Omental fat pad (tissue), 4 donors: ENCODE measurements at places on chromosomes 5 and 9.

DNA sequence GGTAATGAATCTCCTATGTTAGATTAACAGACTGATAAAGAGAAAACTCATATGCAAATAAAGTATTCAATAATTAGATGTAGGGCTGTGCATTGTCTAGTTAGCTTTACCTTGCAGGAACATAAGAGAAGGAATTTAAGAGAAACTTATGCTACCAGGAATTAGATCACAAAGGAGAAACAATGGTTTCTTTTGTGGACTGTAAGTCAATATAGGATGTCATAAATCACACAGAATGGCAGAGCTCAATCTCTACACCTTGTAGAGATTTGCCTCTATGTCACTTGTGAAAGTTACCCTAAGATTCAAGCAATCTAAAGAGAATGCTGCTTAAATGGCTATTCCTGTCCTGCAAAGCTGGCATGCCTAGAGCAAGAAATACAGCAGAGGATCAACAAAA, 26.0 kb downstream of the SLCO4C1 start:
- no peak for DNase-seq

DNA sequence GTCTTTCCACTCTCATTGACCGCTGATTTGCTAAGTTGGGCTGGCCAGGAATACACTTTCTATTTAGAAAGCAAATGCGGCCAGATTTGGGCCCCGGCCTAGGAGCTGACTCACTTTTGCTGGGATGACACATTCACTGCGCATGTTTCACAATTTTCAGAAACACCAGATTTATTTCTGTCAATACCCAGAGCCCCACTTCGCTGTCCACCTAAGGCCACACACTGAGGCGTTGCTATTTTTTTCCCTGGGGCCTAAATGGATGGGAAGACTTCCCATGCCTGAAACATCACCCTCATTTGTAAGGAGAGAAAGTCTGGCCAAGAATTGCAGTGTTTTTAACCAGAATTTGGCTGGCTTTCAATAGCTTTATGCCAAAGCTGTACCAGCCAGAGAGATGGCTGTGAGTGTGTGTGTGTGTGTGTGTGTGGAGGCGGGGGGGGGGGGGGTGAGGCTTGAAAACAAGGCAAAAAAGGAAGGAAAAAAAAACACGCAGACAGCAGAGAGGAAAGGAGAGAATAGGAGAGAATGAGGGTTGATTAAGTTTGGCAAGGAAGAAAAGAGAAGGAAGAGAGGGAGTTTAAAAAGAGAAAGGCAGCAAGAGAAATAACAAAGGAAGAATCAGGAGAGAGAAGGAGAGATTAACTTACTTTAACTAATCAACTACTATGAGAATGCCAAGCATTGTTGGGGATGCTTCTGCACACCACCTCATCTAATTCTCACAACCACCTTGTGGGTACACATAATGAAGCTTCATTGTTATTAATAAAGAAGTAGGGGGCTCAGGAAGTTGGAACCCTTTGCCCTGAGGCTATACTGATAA, 261.4 kb upstream of the KLF4 start:
- no peak for DNase-seq

GRCh38 chr5:78984439-78985115, 533 bp downstream of the ARSB start:
- peak; percentile 60 for DNase-seq

GRCh38 chr9:16623989-16624743, 246.3 kb downstream of the BNC2 start:
- DNase-seq: no peak

DNA sequence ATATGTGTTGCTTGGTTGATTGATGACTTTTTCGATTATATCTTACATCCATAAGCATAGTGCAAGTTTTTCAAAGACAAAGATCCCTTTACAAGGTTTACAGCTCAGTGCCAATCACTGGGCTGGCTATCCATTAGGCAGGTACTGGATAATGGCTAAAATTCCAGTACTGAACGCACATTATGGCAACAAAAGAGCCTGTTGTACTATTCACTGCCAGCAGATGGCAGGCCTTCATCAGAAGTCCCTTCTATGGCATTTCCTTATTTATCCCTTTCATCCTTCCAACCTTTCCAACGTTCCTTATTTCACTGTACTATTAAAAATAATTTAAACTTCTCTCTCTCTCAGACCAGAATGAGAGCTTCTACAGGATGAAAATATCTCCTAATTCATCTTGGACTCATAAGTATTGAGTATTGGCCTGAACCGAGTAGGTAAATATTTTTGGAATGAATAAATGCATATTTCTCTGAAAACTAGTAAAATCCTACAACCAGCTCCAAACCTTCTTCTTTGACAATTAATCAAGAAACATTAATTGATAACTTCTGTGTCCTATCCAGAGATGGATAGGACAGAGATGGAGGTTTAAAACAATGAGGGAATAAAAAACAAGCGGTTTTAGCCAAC, 6.7 kb upstream of the WNT8A start:
- DNase-seq: peak; percentile 66

DNA sequence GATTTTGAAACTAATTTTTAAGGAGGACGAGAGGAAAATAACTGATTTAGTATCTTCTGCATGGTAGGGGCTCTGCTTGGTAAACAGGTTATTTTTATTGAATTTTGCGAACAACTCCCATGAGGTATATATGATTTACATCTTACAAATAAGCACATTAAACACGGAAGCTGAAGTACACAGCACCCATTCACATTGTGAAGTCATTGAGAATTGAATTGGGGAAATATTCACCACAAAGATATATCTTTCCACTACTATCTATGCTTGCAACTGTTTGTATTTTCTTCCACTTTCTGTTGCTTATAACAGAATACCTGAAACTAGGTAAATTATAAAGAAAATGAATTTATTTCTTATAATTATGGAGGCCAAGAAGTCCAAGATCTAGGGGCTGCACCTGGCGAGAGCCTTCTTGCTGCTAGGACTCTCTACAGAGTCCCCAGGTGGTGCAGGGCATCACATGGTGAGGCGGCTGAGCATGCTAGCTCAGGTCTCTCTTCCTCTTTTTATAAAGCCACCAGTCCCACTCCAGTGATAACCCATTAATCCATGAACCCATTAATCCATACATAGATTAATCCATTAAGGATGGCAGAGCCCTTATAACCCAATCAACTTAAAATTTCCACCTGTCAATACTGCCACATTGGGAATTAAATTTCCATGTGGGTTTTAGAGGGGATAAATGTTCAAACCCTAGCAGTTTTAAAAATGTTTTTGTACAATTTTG, 79.0 kb upstream of the ZNF608 start:
- DNase-seq: no peak

DNA sequence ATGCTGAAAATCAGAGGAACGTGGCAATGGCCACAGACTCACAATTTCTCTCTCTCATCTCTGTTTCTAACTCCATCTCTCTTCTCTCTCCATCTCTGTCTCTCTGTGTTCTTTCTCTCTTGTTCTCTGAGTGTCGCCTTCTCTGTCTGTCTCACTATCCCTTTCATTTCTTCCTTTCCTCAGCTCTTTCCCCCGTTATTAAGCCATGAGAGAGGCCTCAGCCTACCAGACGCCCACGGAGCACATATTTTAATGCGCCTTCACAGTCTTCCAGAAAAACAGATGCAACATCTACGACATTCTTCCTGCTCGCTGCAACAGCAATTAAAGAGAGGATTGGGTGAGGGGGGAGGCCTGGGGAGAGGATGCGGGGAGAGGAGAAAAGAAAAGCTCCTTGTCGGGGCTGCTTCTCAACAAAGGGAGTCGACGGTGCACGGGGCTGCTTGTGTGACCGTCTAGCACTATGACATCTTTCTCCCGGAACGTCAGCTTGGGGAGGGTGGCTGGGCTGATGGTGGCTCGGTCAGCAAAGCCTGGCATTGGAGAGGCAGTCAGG, 37.7 kb upstream of the NEURL1B start:
- no peak for DNase-seq

DNA sequence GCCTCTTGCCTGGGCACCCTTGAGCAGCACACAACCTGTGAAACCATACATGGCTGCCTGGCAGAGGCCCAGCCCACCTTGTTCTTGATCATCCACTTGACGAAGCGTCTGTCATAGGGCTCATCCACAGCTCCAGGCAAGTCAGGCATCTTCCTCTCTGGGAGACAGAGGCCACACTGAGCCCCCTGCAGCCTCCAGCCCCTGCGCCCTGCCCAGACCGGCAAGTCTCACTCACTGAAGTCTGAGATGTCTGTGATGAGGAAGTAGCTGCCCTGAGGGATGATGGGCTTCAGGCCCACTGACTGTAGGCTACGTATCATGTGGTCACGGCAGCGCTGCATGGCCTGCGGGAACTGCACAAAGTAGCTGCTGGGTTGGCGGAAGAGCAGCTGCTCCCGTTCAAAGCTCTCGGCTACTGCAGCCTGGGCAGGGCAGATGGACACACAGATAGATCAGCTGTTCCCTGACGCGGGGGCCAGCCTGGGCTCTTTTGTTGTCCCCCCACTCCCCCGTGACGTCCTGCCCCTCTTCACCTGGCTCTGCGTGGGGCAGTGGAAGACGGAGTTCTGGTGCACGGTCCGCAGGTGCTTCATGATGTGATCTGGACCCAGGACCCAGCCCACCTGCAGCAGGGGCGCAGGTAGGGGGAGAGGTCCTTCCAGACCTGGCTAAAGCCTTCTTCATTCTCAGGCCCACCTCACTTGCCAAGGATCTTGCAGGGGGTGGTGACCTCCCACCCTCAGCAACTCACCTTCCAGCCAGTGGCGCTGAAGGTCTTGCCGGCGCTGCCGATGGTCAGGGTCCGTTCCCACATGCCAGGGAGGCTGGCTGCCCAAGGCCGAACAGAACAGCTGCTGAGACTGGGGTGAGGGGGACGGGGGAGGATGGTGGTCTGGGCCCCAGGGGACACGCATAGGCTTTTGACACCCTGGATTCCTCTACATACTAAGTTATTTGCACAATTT, 5.9 kb upstream of the SPOUT1 start:
- DNase-seq: no peak

- DNase-seq: no peak
Measured at GRCh38 chr5:133865113-133865512, 103.3 kb downstream of the C5orf15 start.

GRCh38 chr5:164708831-164709230, 1203.4 kb downstream of the MAT2B start:
- no peak for DNase-seq

DNA sequence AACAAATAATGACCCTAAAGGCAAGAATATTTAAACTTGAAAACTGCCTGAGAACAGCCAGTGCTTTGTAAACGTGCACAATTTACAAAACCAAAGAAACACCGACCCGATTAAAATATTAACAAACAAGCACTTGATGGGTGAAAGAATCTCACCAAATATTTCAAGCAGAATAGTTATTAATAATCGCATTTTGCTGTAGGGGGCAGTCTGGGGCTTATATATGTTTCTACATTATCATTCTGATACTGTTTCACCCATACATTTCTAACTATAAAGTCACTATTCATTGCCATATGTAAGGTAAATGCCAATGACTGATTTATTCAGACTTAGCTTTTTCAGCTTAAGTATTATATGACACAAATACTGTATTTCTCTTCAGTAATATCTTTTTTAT, 37.7 kb downstream of the UBAP2 start:
- no peak for DNase-seq

DNA sequence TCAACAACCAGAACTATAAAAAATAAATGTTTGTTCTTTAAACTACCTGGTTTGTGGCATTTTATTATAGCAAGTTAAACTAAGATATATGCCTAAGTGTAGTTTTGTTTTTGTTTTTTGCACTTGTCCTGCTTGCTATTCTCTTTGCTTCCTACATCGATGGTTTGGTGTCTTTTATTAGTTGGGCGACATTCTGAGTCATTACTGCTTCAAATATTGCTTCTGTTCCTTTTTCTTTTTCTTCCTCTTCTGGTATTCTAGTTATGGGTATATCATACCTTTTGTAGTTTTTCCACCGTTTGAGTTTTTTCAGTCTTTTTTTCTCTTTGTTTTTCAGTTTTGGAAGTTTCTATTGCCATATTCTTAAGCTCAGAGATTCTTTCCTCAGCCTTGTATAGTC, 86.9 kb downstream of the MACIR start:
- no peak for DNase-seq

- DNase-seq: no peak
Measured at GRCh38 chr5:138647794-138648410, 72.7 kb upstream of the HSPA9 start.

GRCh38 chr5:91957666-91958065, 574.5 kb upstream of the ARRDC3 start:
- no peak for DNase-seq

- peak; percentile 55 for DNase-seq
Measured at GRCh38 chr5:139765409-139766217, 30.0 kb upstream of the PSD2 start.

- no peak for DNase-seq
Measured at GRCh38 chr9:136367296-136368145, 4.0 kb upstream of the DNLZ start.

DNA sequence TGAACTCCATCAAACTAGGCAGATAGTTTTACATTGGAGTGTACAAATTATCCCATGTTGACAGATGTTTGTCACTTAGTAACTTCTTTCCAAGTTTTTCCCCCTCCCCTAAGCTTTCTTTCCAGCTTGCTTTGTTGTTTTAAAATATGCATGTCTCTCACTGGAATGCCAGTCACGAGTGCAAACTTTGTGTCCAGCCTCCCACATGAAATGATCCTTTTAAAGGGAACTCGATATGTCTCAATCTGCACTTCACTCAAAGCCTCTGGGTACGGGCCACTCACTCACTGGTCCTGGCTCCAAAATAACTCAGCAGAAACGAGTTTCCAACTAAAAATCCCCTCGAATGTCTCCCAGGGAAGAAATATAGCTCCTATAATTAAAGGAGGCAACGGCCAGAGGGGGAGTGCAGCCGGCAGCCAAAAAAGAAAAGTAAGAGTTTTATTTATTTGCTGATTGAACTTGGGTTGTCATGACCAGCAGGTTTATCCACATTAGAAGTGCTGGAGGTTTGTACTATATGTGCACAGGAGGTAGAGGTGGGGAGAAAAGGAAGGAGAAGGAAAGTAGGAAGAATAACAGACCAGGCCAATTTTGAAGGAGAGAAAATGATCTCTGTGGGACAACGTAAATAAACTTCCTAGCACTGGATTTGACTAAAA, 17.5 kb downstream of the NR2F1 start:
- DNase-seq: no peak

GRCh38 chr5:89081360-89081759, 198.4 kb upstream of the MEF2C start:
- DNase-seq: no peak
